ENCODE measurements at places on chromosomes 5 and 9.

DNA sequence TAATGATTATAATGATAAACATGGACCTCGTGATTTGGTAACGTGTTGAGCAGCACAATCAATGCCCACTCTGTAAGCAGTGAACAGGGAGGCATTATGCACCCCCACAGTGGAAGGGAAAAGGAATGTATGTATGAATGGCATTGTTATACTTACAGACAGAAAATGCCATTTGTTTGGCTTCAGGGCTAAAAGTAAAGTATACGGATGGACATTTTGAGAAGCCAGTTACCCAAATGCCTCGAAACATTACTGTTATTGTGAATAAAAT, 260.2 kb upstream of the PPP1R2B start:
- no peak for DNase-seq

DNA sequence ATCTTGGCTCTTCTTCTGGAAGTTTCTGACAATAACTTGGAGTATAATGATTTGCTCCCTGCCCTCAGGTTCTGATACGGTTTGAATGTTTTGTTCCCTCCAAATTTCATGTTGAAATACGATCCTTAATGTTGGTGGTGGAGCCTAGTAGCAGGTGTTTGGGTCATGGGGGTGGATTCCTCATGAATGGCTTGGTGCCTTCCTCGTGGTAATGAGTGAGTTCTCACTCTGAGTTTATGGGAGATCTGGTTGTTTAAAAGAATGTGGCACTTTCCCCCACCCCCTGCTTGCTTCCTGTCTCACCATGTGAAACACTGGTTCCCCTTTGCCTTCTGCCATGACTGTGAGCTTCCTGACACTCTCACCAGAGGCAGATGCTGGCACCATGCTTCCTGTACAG, 103.0 kb upstream of the OSMR start:
- no peak for DNase-seq

GRCh38 chr5:125575891-125576505, 829.6 kb upstream of the ZNF608 start:
- DNase-seq, result peak; percentile 32

DNA sequence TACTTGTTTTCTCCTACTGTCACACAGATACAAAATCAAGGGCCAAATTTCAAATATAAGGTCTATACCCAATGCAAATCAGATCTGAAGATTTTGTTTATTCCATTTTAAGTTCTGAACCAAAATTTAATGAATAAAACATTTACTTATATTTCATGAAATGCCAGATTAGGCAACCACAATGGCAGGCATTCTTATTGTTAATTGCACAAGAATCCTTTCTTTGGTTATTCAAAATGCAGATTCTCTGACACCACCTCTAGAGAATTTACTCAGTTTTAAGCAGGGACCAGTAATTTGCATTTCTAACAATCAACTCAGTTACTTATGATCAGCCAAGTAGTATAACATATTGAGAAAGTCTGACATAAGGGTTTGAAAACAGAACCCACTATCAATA, 972.4 kb upstream of the ACO1 start:
- DNase-seq, result no peak

DNA sequence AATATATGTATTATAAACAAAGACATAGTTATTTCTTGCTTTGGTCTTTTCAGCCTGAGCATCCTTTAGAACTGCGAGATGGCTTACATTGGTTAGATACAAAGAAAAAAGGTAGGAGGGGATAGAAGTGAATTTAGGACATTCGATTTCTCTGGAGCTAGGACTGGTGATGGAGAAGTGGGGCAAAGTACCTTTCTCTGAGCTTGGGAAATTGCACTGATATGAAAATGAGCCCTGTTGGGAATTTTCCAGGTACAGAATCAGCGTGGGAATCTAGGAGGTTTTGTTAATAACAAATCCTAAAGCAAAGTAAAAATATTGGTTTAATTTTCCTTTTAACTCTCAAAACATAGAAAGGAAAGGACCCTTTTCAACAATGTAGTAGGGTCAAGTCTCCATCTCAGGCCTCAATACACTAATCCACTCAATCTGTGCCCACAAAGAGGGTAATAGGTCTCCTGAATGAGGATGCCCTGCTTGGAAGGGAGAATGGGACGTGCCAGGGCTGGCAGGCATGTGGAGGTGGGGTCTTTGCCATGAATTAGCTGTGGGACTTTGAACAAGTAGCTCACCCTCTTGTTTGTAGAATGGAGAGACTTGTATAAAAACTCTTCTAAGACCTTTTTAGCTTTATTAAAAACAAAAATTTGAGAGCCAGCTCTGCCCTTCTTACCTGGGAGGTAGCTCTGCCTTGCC, 17.7 kb downstream of the SNX18 start:
- no peak for DNase-seq

GRCh38 chr5:36357391-36357975, 55.8 kb upstream of the RANBP3L start:
- no peak for DNase-seq

DNA sequence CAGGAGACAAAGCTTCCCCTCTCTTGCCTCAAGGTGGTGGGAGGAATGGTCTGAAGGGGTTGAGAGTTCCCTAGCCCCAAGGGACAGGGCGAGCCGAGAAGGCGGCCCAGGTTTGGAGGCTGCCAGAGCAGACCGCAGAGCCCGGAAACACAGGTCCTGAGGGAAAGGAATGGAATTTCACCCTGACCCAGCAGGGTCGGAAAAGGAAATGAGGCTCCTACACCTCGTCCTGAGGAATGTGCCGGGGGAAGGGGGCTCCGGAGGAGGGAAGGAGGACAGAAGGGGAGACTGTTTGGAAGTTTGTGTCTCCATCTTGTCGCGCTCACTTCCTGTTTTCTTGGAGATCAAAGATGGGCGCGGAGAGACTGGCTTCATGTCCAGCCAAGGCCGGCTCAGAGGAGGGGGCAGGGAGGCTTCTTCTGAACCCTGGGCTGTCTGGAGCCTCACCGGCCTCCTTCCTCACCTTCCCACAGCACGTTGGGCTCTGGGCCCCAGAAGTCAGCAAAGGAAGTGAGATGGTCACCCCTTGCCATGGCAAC, 9.6 kb downstream of the ENG start:
- DNase-seq, result no peak

GRCh38 chr9:136145580-136145979, 26.9 kb upstream of the TMEM250 start:
- no peak for DNase-seq

GRCh38 chr9:120735415-120736126, 21.3 kb upstream of the MEGF9 start:
- DNase-seq, result no peak

GRCh38 chr5:67549947-67550346, 353.3 kb upstream of the CD180 start:
- DNase-seq, result no peak

DNA sequence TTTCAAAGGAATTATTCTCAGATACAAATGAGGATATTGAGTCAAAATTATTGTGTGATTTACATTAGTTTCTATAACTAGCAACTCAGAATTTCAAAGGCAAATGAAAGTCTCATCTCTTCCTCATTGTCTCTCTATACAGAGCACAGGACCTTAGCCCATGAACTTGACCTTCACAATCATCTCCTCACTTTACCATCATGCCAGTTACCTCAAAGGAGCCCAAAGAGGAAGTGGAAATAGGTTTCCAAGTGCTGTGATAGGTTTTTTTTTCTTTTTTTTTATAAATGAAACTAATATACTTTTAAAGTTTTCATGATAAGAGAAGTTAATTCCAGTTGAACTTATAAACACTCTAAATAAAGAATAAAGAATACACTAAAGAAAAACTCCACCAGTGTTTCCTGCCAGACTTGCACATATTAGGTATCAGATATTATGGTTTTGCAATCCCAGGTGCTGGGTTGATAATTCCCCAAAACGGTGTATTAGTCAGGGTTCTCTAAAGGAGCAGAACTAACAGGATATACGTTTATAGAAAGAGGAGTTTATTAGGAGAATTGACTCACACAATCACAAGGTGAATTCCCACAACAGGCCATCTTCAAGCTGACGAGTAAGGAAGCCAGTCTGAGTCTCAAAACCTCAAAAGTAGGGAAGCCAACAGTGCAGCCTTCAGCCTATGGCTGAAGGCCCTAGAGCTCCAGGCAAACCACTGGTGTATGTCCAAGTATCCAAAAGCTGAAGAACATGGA, 50.1 kb upstream of the ADAMTS16 start:
- no peak for DNase-seq

DNA sequence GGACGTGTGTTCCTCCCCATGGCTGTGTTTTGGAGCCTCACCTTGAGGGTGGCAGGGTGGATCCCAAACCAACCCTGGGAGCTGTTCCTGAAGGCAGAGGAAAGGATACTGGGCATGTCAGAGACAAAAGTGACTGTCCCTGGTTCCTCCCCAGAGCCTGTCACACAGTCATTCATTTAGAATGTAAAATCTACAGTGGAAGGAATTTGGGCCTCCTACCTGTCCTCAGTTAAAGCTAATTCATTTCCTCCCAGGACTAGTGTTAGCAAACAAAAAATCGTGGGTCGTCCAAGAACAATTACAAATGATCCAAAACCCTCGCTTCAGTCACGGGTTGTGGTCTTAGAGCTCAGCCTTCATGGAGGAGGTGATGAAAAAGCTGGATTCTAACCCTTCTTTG, 83.2 kb downstream of the NDFIP1 start:
- no peak for DNase-seq

GRCh38 chr5:116795189-116795588, 220.6 kb upstream of the SEMA6A start:
- no peak for DNase-seq

DNA sequence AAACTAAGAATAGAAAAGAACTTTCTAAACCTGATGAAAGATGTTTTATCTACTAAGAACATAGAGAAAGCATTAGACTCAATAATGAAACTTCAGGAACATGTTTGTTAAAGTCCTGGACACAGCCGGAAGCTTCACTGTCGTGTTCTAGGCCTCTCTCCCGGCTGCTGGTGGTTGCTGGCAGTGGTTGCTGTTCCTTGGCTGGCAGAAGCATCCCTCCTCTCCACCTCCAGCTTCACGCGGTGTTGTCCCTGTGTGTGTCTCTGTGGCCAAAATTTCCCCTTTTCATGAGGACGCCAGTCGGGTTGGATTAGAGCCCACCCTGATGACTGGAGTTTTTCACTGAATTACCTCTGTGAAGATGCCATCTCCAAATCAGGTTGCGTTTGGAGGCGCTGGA, 6.5 kb upstream of the MED10 start:
- no peak for DNase-seq

DNA sequence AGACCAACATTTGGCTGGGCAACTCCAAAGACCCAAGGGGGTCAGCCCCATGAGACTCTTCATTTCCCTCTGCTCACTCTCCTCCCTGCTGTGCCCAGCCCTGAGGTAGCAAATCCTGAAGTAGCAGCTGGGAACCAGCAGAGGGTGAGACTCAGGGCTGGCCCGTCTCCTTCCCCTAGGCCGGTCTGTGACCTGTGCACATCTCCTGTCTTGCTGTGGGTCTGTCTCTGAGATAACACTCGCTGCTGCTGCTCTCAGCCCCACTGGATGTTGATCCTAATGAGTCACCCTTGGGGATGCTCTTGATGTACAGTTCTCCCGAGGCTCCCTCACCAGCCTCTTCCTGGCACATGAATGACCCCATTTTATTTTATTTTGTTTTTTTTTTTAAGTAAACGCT, 7.3 kb upstream of the OR2V1 start:
- no peak for DNase-seq

DNA sequence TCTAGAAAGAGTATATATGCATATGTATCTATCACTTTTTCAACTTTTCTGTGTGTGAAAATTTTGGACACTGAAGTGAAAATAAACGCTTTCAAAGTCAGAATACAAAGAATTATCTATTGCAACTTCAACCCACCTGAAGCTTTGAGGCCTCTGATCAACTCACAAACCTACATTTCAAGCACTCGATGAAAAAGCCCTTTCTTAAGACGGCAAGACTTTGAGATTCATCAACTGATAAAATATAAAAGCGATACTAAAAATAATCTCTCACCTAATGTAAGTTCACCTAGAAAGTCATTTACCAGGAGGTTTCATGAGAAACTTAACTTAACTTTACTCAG, 1.2 kb downstream of the GOLPH3 start:
- peak; percentile 25 for DNase-seq

Data from left kidney (tissue), 8 donors.